ENCODE measurements at places on chromosomes 2 and 18.

- DNase-seq, result no peak
These were observed 198.0 kb upstream of the SALL3 start for GRCh38 chr18:78781601-78781960.

- no peak for DNase-seq
These were observed 53.8 kb upstream of the TUBA3E start for GRCh38 chr2:130251873-130252620.

DNA sequence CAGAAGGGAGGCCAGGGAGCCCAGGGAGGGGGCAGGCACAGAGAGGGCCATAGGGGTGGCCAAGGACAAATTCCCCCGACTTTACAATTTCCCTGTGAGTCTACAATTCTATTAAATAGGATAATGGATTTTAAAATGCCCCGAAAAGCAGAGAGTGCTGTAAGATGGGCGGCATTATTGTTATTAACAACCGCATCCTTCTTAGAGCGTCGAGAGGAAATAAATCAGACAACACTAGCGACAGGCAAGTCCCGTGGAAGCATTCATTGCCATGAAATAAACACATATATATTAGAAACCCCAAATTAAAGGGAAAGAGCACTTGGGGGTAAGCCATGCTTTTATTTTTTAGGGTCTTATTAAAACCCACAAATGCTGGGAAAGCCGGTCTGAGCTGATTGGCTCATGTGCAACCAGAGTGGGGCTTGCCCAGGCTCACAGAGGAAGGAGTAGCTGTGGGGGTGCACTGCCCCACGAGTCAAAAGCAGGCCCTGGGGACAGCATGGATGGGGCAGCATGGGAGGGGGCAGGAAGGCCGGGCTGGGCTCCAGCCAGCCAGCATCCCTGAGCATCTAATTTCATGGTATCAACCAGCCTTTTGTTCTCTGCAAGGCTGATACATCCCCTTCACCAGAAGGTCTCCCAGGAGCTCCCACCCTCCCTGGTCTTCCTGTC is 187.1 kb downstream of the CELF4 start:
- no peak for DNase-seq

- DNase-seq, result no peak
These were observed 116.1 kb downstream of the NOL10 start for GRCh38 chr2:10573709-10574108.

DNA sequence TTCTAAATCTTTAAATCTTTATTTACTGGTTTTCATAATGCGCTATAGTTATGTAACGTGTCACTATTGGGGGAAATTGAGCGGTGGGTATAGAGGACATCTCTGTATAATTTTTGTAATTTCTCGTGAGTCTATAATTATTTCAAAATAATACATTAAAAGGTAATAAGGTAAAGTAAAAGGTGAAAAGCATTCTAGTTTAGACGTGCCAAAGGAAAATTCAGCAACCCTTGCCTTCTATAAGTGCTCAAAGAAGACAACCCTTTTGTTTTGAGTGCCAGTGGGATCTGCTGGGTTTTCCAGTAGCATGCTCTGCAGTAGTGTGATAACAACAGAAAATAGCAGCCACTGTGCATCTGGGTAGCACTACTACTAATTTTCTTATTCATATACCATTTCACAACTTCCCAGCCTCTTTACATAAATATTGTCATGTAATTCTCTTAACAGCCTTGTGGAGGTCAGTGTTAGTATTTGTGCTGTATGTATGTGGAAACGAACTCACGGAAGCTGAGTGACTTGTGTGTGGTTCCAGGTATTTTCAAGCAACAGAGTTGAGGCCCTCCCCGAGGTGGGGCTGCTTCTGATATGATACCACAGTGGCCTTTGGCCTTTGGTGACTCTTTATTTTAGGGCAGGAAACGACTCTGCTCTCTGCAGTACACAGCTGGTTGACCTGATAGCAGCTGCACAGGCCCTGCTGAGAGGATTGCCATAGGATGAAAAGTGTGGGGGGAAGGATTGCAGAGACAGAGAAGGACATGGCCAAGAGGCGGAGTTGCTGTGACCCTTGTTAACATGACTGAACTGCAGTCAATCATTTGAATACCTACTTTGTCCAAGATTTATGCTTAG is 104.5 kb downstream of the TDRD15 start:
- no peak for DNase-seq

GRCh38 chr18:60145776-60146175 is 226.8 kb downstream of the MC4R start:
- DNase-seq, result no peak

- no peak for DNase-seq
These were observed 631.8 kb upstream of the ID2 start for GRCh38 chr2:8049851-8050571.

DNA sequence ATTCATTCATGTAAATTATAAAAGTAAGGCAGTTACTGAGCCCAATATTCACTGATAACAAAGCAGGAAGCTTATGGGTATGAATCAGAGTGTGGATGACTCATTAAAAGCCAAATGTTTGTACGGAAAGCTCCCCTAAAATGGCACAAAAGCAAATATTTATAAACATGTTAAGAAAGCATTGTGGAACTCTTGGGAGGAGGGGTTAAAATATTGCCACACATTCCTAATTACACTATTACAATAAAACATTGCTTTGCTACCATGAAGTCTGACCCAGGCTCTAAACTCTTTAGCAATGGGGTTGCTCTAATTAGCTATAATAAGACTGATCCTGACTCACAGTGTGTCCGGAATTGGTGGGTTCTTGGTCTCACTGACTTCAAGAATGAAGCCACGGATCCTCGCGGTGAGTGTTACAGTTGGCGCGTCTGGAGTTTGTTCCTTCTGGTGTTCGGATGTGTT is 110.9 kb downstream of the NAB1 start:
- DNase-seq, result peak; percentile 46

DNA sequence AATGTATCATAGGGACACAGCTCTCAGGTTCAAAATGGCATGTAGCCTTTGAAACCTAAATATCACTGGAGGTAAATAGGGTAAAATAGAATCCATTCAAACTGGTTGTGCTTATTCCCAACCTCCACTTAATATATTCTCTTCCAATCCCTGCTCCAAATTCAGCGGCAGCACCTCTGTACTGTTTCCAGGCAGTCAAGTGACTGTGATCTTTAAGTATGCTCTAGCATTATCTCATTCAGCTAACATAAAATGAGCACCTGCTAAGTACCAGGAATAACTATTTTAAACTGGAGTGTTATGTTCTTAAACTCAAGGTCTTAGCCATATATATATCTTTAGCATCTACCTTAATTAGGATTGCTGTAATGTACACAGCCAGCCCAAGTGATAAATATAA is 269.2 kb upstream of the SESTD1 start:
- DNase-seq, result no peak

GRCh38 chr18:26419746-26420145 is 128.6 kb downstream of the KCTD1 start:
- no peak for DNase-seq

DNA sequence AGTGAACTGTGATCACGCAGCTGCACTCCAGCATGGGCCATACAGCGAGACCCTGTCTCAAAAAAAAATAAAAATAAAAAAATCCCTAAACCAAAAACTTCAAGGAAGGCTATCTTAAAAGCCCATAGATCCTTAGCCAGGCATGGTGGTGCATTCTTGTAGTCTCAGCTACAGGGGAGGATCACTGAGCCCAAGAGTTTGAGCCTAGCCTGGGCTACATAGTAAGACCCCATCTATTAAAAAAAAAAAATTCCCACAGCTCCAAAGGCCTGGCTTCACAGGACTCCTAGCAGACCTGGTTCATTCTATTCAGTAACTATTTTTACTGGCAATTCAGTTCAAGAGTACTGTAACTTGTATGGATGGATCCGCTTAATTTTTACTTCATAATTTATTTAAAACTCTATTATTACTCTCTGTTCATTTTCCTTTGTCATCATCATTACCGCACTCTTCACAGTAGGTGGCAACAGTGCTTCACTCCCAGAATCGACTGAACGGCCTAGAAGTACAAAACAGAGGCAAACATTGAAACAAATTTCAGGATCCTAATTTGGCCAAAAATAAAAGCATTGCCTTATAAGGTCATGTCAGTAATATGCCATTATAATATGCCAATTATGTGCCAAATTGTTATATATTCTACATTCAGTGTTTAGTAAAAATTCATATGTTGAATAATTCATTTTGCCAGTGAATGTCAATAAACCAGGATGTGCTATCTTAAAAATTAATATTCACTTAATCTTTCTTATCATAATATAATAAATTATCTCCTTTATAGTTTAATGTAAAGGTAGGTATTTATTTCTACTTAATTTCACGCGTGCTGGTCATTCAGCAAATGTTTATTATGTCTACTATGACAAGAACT is 14.3 kb upstream of the STAM2 start:
- DNase-seq, result peak; percentile 57

DNA sequence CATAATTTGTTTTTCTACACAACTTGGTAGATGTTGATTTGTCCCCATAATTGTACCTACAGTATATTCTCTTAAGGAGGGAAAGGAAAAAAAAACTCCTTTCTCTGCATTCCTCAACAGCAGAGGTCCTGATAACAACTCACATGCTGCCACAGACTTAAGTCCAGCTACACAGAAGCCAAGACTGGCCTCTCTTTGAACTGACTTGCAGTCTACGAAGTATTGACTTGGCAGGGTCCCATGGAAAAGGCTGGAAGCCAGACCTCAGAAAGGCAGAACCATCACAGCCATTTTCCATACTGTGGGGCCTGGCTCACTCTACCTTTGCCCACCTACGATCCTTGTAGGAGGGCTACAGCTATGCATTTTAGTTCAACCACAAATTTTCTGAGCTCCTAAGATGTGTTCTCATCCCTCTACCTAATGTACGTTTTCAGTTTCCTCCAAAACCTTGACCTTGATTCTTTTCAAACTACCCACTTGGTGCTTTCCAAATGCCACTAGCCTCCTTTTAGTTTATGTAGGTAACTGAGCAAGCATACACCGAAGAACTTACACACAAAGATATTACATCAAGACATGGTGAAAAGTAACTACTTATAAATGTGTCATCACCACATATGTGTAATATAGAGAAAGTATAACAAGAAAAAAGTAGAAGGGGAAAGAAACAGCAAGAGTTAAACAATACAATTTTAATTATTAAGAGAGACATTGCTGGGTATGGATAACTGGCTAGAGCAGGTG is 12.2 kb downstream of the LONRF2 start:
- DNase-seq, result no peak

DNA sequence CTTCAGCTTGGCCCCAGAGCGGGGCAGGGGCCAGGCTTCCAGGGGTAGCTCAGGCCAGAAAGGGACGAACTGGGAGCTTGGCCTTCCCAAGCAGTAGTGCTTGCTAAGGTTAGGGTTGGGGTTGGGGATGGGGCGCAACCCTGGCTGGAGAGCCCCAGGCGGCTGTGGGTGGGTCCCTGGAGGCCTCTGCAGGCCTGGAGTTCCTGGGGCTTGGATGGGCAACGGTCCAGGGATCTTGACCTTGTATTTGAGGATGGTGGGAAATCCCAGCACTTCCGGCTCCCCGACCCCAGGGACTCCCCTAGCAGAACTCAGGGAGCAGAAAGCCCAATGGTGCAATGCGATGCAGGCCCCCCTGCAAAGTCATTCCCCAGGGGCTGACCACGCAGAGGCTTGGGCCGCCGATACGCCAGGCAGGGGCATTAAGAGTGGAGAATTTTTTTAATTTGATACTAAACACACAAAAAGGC is 12.6 kb upstream of the MLPH start:
- no peak for DNase-seq

- no peak for DNase-seq
These were observed 32.5 kb upstream of the ERCC3 start for GRCh38 chr2:127326289-127326945.

- DNase-seq, result no peak
These were observed 9.0 kb downstream of the CDKL4 start for GRCh38 chr2:39234754-39235153.

GRCh38 chr2:184598316-184599053 is at the start of gene ZNF804A:
ZNF804A (plus strand) TSS chr2:184598529; CDS start chr2:184598960, 431 bp downstream.
- peak; percentile 38 for DNase-seq

- DNase-seq, result no peak
These were observed 96.1 kb upstream of the PIK3C3 start for GRCh38 chr18:41858761-41859555.

GRCh38 chr2:237456200-237456843 is 30.7 kb upstream of the MLPH start:
- peak; percentile 73 for DNase-seq

GRCh38 chr18:21769206-21769605 is 28.6 kb downstream of the MIB1 start:
- no peak for DNase-seq

DNA sequence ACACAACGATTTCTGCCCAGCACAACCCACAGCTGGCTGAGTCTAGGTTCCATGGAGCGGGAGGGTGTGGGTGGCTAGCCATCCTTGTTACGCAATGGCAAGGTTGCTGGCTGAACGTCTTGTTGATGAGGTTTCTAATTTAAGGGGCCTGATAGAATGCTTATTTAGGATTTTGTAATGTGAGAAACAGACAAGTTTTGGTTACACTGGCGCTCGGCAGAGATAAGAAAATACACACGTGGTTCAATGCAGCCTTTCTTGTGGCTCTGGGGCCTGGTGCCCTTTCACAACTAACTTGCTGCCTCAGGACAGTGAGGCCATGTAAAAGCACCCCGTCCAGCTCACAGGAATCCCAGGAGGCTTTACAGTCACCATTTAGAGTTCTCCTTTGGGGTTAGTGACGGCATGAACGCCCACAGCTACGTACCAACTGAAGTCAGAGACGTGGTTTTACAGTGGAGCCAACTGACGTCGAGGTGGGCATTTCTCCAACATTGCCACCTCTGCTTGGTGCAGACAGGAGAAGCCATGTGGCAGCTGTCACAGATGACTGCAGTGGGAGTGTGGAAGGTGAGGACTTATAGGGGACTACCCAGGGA is 29.7 kb upstream of the PIEZO2 start:
- DNase-seq, result no peak

DNA sequence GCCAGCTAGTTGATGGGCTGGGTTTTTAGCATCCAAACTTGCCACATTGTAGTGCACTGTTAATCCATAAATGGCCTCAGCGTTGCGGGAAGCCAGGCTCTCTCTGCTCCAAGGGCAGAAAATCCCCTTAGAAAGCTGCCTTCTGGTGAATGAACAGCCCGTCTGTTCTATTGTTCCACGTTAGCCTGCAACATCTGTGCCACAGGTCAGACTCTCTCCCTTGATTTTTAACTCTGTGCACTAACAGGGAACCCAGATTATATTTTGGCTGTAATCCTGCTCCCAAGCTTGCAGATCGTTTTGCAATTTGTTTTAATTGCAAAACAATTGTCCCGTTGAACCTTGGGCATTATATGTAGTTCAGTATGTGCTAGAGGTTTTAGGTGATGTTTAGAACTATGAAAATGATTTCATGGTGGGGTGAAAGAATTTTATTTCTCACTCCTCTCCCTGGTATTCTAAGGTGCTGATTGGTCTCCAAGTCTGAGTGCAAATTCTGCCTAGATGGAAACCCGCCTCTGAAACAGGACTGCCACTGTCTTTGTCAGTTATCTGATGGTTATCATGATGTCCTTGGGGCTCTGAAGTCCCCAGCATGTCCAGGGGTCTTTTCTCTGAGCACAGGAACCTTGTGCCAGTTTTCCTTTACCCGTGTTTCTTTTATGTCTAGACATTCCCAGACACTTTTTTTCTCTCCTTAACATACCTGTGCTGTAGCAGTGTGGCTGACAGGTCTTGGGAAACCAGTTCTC is 106.6 kb downstream of the MAP4K4 start:
- no peak for DNase-seq

GRCh38 chr2:137175246-137175645 is 409.9 kb downstream of the THSD7B start:
- no peak for DNase-seq

GRCh38 chr2:19861813-19862212 is 40.0 kb downstream of the TTC32 start:
- peak; percentile 35 for DNase-seq
